ENCODE measurements at places on chromosomes 16 and 17.

GRCh38 chr17:37097154-37097553 is 148.4 kb downstream of the AATF start:
- no peak for DNase-seq

DNA sequence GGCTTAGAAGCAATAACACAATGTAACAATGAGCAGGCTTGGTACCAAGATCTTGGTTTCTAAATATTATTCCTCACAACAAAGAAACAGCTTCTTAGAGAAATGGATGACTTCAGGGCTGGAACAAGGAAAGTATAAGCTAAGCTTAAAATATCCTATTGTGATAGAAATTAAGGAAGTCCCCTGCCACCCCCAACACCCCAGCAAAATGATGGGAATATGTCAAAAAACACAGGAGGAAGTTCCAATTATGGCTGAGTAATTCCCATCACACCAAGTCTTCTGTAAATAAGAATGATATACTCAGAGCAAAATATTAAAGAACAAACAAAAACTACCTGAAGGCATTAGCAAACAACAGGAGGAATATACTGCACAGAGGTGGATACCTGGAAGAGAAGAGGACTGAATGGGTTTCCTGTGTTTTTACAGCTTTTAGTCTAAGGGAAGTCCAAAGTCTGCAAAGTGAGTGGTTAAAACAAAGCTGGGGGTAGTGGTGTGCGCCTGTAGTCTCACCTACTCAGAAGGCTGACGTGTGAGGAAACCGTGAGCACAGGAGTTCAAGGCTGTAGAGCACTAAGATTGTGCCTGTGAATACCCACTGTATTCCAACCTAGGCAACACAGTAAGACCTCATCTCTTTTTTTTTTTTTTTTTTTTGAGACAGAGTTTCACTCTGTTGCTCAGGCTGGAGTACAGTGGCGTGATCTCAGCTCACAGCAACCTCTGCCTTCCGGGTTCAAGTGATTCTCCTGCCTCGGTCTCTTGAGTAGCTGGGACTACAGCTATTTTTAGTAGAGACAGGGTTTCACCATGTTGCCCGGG is 17.1 kb upstream of the ATP6V0A1 start:
- no peak for DNase-seq

DNA sequence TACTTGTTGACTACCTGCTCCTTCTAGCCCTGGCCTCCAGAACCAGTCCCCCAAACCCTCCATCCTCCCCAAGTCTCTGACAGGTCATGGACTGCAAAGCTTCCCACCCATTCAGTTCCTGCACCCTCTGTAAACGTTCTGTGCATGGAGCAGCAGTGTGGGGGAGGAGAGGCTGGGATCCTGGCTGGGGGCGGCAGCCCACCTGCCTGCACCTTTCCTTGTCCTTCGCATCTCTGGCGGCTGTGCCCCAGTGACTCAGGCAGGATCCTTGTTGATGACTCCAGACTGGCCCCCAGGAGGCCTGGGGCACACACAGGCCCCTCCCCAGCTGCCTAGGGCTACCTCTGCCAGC is 1.6 kb upstream of the PKMYT1 start:
- no peak for DNase-seq

DNA sequence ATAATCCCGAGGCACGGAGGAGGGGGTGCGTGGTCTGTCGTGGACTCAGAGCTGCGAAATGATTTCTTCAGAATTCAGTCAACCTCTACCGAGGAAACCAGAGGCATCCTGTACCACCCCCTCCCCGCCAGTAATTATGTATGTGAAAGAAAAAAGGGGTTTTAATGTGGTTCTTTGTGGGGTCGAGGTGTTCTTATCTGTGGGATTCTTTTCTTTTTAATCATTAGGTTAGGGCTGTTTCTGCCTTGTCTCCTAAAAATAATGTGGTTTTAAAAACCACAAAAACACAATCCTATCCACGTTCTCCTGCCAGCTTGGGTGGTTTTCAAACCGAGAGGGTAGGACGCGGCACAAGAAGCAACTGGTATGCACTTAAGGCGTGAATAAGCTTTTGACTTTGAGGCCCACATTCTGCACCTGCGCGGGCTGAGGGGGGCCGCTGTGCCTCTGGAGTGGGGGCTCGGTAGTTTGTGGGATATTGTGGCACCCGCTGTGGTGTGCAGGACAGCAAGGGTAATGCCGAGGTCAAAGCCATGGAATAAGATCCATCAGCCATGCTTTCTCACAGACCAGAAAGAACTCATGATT is 1.0 kb downstream of the SLC47A1 start:
- no peak for DNase-seq

DNA sequence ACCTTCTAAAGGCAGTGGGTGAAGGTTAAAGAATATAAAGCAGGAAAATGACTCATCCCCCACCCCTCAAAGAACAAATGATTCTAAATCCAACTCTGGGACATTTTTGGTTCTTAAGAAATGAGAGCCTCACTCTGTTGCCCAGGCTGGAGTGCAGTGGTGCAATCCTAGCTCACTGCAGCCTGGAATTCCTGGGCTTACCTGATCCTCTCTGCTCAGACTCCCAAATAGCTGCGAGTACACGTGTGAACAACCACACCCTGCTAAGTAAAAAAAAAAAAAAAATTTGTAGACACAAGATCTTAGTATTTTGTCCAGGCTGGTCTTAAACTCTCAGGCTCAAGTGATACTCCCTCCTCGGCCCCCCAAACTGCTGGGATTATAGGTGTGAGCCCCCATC is 298.8 kb upstream of the MAF start:
- DNase-seq, result no peak

DNA sequence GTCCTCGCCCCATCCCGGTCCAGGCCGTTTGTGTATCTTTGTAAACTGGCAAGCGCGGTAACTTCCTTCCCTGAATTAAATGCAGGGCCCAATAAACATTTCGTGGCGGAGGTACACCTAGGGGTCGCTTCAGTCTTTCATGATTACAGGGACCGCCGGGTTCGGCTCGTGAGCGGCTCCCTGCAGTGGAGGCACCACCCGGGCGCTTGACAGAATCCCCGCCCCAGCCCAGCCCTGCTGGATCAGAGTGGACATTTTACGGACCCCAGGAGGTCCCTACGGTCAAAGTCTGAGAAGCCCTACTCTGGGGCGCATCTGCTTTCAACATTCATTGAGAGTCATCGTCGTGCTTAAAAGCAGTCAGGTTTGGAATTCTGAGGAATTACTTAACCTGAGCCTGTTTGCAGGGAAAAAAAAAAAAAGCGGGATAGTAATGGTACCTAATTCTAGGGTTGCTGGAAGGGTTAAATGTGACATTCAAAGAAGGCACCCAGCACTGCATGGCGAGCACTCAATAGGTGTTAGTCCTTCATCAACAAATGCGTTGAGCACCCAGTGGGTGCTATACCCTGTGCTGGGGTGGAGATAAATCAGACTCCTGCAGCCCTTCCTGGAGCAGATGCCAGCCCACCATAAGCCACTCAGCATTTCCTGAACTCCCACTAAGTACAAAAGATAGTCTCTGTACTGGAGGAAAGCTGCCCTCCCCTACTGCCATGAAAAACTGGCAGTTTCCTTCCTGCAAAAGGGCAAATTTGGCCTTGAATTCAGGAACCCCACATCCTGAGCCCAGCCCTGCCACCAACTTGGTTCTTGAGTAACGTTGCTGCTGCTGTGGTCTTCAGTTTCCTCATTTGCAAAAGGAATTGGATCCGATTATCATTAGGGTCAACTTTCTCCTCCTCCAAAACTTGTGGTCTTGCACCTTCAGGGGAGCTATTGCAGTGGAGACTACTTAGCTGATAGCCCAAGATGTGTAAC is 658 bp upstream of the DUSP3 start:
- no peak for DNase-seq

DNA sequence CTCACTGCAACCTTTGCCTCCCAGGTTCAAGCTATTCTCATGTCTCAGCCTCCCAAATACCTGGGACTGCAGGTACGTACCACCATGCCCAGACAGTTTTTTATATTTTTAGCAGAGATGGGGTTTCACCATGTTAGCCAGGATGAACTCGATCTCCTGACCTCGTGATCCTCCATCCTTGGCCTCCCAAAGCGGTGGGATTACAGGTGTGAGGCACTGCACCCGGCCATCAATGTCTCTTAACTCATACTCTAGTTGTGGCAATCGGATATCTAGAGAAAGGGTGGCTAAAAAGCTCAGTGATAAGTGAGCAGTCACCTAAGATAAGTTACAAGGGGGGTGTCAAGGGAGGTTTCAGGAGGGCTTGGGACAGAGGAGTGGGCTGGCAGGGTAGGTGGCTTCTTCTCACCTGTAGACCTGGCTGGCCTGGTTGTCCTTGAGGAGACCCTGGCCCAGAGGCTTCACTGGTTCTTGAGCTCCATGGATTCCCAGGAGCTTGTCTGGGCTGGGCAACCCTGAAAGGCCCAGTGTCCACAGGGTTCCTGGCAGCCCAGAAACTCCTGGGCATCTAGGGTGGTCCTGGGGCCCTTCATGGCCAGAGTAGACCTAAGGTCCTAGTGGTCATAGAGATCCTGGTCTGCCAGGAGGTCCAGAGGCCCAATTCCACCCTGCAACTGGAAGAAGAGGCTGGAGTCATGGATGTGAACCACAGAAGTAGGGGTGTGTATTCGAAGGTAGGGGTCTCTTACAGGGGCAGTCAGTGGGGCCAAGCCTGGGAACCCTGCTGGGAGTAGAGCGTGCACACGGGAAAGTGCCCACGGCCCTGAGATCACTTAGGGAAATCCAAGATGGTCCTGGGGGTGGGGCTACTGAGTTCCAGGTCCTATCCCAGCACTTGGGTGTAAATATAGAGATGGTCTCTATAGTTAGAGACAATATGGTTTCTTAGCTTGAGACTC is 12.7 kb upstream of the IGFBP4 start:
- DNase-seq, result no peak

DNA sequence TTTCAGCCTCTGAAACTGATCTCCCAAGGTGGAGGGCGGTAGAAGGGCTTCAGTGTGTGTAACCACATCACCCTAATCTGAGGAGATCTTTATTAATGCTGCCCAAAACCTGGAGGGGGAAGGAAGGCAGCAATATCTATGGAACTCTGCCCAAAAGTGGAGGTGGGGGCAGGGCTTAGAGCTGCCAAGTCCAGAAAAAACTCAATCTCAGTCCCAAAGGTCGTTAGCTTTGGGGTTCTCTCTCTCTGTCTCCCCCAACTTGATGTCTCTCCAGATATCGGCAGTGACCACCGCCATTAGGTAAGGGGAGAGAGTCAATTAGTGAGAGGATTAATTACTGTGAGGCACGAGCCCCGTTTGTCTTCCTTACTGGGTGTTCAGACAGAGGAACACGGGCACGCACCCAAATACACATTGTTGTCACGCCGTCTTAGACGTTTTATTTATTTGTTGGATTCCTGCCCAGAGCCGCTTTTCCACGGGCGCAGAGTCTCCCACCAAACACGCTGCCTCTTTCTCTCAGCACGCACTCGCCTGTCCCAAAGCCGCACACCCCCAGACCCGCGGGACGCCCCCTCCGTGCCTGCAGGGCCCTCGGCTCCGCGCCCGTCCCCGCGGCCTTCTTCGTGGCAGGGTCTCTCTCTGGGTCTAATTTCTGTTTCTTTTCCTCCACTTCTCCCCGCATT is 5.4 kb upstream of the LHX1 start:
- no peak for DNase-seq

DNA sequence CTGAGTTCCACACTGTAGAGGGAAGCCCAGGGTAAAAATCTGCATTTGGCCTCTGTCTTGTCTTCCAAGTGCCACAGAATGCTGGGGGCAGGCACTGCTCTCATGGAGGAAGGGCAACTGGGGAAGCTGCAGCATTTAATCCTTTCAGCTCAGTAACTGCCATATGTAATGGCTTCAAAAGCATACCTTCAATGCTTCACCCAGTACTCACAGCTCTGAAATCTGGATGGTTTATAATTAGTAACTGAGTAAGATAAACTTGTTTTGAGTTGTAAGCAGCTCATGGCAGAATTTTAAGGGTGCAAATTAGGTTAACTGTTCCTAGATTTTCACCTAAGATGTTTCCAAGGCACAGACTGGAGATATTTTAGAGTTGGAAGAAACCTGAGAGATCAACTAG is 24.5 kb downstream of the PMP22 start:
- no peak for DNase-seq

- DNase-seq, result no peak
These were observed 123.5 kb upstream of the CACNG5 start for GRCh38 chr17:66711401-66711800.

DNA sequence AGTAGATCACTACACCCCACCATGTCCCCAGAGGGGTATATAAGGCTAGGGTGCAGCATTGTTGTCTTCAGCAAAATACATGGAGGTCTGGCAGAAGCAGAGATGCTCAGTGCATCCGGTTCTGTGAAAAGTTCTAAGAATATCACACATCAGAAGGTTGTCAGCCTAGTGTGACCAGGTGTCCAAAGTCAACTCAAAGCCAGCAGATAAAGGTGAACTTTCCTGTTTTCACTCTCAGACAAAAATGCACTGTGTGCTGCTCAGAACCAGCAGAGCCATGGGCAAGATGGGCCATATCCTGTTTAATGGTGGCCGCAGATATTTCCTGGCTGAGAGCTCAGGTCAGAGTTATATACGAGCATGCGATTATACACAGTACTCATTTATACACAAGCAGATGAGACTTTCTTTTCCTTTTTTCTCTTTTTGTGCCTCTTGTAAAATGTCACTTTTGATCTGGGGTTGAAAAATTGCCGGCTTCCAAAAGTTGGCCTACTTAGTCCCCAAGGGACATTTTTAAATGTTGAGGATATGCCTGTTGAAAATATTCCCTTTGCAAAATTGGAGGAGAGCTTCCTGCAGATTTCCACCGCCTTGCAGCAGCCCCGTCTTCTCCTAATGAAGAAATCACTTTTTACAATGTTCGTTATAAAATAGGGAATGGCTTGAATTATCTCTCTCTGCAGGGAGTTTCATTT is 425.6 kb upstream of the SALL1 start:
- DNase-seq, result no peak

GRCh38 chr17:44039829-44040635 is 25.3 kb upstream of the TMEM101 start:
- no peak for DNase-seq

DNA sequence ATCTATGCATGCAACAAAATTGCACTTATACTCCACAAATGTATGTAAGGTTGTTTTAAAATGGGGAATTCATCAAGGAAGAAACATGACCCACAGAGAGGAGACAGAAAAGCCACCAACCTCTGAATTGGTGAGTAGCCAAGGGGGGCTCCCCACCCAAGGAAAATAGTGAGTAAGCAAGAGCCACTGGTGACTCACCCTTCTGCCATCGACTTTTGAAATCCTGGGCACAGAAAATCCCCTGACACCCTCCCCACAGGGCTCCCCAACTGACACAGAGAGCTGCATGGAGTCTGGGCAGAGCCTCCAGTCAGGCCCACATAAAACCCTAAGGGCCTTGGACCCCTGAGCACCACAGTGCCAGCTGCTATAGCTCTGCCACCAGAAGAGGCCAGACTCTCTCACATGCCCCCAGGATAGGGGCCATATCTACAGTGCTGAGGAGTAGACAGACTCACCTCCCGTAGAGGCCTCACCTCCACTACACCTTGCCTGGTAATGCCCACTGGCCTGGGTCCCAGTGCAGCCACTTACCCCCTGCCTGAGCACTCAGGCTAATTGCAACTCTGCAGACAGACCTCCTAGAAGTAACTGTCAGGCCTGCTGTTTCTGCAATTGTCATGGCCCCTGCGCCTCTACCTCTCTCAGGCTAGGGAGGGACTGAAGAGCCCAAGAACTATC is 244.7 kb upstream of the WSB1 start:
- no peak for DNase-seq

- DNase-seq, result no peak
These were observed 84.6 kb downstream of the GSG1L start for GRCh38 chr16:27978876-27979275.

- DNase-seq, result no peak
These were observed 23.0 kb downstream of the VAC14 start for GRCh38 chr16:70777973-70778406.
